ENCODE measurements at places on chromosomes 13 and 19.

GRCh38 chr19:40466985-40467734 is at the start of gene SPTBN4:
Gene SPTBN4, plus strand, starts transcription at chr19:40467001. Its CDS starts 5,621 bp downstream, at chr19:40472622.
- no peak for DNase-seq

DNA sequence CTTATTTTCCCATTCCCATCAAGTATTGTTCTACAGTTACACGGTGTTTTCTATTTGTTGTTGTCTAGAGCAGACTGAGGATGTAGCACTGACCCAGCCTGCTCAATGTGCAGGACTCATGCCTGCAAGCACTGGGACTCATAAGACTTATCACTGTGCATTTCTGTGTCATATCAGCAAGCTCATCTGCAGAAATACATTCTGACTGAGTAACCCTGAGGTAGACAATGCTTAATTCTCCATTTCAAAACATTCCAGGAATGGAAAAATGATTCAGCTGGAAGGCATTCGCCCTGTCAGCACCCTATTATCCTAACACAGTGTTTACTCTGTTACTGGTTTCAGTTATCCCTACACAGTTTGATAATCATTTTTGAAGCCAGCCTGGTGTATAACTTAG is 2506.4 kb downstream of the PCDH9 start:
- DNase-seq, result peak; percentile 61

DNA sequence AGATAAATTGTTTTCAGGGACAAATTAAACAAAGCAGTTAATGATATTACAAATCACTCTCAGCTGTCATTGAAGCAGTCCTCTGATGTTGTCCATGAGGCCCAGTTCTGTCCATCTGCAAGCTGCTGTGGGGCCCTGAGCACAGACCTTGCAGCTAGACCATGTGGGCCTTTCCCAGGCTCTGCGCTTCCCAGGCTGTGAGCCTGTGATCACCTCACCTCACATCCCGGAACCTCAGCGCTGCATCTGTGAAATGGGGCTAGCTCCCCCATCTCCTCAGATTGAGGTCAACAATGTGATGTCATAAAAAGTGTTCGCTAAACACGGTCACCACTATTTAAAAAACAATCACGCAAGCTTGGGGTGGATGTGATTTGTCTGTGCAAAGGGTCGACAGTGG is 51.9 kb upstream of the UQCRFS1 start:
- DNase-seq, result no peak

- no peak for DNase-seq
Observed at GRCh38 chr19:56623006-56623405, 20.0 kb upstream of the SMIM17 start.

- no peak for DNase-seq
Observed at GRCh38 chr13:87295636-87296035, 375.5 kb upstream of the SLITRK5 start.

DNA sequence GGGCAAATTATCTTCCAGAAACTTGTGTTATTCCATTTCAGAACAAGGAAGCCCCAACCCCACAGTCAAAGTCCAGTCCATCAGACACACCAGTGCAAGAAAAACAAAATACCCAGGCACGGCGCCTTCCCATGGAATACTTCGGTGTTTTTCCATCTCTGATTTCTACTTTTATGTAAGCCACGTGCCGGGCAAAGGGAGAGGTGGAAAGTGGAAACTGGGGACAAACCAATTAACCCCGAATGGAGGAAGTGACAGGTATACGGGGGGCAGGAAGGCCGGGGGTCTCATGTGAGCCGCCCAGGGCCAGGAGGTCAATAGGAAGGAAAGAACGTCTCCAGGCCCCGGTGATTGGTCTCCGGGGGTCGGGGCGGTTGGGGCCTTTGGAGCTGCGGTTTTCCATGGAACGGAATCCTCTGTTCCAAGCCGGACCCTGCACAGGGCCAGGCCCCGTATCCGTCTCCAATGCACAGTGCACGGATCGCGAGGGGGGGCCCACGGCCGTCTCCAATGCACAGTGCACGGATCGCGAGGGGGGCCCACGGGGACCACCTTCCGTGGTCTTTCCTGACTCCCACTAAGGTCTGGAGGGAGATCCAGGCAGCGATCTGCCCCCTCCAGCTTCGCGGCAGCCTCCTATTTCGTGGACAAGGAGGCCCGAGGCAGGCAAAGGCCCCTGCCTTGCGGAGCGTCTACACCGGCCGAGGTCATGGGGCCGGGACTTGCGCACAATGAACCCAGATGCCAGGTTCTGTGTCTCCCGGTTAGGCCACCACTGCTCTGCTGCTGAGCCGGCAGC is 79.7 kb downstream of the GADD45B start:
- no peak for DNase-seq

DNA sequence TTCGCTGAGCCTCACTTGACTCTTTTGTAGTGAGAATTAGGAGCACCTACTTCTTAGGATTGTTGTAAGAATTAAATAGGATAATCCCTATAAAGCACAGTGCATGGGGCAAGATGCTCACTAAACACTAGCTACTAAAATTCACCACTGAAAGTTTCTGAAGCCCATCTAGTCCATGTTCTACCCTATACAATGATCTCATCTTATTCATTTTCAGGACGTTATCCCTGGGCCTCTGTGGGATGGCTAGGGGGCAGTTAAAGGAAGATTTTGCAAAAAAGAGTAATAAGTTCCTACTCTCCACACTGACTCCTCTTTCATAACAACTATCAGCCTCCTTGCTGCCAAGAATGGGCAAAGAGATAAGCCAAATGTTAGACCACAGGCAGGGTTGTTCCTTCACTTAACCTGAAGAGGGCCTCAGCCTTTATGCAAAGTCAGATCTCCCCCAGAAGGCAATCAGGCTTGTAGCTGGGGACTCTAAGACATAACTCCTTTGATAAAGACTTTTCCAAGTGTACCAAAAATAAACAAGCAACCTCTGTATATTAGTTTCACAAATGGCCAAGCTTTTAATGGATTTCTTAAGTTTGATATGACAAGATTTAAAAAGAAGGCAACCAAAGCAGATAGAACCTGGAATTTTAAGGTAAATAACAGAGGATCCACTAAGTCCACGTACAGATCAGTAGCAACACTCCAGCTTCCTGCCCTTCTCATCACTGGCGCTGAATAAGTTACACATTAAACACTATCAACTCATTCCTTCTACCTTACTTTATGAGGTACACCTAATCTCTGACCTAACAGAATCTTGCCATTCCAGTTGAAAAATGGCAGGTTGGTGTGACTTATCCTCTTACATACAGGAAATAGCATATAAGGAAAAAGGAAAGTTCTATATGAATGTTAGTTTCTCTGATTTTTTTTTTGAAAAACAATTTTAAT is 44.4 kb downstream of the ELF1 start:
- no peak for DNase-seq

DNA sequence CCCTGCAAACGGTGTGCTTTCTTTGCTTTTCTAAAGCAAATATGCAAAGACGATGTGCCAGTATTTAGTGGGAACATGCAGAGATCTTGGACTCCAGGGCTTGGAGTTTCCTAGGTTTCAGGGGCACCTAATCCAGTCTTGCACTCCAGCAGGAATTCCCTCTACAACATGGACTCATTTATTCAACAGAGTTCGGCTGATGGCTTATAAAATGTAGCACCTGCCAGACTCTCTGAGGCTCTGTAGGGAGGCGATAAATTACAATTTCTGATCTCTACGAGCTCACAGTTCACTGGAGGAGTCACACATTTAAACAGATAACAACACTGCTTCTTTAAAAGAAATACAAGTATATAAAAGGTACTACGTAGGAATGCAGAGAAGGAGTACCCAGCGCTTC is 143.7 kb downstream of the FGF9 start:
- no peak for DNase-seq

DNA sequence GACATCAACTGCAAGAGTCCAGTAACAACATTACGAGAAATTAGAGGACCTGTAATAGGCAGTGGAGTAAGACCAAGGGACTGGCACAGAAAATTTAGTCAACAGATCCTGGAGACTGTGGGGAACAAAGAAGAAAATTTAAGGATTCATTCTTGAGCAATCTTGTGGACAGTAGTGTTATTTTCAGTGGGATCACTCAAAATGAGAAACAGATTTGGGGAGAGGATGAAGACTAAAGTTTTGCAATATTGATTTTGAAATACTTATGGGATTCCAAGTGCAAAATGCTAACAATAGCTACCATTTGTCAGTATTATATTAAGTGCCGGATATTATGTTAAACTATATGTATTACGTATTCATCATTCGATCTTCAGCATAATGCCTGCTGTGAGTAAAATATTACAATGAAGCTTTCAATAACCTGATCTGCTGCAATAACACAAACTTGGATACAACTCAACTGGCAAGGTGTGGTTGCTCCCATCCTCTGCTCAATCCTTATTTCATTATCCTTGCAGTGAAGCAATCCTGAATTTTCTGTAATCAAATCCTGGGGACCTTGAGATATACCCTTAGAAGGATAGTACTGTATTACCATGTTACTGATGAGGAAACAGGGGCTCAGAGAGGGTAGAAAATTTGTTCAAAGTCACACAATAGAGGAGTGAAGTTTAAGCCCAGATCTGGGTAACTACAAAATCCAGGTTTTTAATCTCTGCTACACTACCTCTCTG is 84.2 kb downstream of the SACS start:
- no peak for DNase-seq

DNA sequence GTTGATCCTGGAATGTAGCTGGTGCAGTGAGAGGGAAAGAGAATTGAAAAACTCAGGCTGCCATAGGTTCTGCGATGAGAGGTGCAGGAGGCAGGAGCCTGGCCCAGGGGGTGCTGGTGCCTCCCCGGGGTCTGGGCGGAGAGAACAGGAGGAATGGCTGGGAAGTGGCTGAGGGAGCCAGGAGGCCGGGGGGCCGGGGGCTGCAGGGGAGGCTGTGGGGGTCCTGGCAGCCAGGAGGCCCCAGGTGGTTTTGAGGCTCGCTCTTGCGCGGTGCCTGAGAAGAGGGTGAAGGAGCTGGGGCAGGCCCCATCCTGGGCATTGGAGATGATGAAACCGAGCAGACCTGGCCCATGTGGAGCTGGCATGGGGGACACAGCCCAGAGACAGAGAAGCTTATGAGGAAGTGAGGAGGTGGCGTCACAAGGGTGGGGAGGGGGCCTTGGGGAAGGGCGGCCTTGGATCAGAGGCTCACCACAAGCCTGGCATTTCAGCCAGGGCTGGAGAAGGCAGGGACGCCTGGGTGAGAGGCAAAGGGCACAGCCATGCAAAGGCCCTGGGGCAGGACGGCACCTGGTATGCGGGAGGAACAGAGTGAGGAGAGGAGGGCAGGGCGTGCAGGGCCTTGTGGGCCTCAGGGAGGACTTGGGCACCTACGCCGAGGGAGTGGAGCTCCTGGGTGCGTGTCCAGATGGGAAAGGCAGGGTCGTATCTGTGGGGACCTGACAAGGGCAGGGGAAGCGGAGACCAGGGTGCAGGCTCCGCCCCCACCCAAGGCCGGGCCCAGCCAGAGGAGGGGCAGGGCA is 1.3 kb upstream of the TEKTIP1 start:
- no peak for DNase-seq

GRCh38 chr13:61136515-61136914 is 279.1 kb downstream of the PCDH20 start:
- no peak for DNase-seq

DNA sequence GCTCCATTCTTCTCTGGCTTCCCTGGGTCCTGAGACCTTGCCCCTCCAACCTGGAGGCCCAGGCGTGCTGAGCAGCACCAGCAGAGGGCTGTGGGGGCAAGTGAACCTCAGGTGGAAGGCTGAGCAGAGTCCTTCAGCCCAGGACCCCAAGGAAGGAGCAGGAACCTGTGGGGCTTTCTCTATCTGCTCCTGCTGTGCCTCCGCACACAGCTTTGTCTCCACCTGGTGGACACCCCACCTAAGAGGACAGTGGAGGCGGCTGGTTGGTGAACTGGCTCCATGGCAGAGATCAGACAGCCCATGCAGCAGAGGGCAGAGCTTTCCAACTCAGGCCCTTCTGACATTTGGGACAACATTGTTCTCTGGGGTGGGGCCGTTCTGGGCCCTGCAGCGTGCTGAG is 19.7 kb downstream of the ZFR2 start:
- no peak for DNase-seq

GRCh38 chr13:37163641-37164265 is 58.3 kb upstream of the CSNK1A1L start:
- DNase-seq, result no peak

DNA sequence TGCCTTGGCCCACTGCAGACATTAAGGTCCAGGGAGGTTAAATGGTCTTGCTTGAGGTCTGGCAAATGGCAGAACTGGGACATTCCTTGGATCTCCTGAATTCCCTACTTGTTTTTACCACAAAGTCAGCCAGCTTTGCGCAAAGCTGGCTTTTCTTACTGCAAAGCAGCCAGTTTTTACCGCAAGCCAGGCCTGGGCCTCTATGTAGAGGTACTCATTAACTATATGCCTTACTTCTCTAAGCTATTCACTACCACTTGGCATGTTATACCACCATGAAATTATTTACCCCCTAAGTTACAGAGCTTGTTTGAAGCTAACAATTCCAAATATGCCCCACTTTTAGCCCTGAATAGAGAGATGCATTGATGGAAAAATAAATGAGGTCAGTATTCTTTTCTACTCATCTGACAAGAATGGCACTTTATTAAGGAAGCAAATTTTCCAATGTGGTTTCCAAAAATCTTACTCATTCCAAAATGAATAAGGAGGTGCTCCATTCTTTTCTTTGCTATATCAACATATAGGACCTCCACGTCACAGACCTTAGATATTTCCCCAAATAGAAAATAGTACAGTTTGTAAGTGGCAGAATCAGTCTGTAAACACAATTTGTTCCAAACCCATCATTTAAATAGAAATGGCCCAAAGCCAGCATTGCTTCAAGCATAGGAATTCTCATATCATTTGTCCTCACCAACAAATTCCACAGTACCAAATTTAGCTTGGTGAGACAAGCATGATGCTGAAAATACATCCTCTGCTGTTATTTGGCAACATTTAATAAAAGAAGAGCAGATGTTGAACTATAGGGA is 143.9 kb upstream of the TSC22D1 start:
- peak; percentile 93 for DNase-seq

DNA sequence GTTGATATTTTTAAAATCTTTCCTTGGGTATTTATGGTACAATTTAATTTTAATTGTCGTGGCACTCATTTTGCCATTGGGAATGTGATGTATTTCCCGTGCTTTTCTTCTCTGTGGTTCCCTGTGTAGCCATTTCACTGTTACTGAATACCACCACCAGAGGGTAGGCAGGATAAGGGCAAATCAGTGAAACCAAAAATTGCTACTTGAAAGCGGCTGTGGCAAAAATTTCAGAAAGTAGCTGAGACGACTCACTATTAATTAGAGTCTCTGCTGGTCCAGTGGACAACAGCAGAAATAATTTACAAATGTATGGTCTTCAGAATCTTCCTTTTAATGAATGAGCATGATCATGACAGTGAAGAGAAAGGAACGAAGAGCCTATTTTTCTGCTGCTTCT is 34.4 kb upstream of the MIR17HG start:
- no peak for DNase-seq

GRCh38 chr19:3790941-3791340 is 4.8 kb upstream of the MATK start:
- DNase-seq, result no peak

DNA sequence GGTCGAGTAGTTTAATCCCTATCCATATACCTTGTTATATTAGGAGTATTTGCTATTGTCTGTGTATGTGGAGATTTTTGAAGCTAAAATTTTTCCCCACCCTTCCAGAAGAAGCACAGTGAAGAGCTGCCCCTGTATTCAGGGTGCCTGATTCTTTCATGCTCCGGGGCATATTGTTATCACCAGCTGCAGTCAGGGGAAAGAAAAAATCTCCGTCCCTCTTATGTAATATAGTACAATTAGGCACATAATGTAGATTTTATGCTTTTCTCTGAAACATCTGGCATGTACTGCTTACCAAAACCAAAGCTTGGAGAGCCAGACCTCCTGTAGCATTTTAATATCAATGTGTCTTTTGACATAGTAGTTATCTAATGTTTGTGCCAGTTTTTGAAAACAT is 214.9 kb upstream of the EDNRB start:
- DNase-seq, result no peak

GRCh38 chr13:51267622-51268021 is 45.4 kb downstream of the FAM124A start:
- no peak for DNase-seq

Data from AG04449 (cell line).